NCI-H748 treated with DMSO at 0.1 percent for 48 hours (cell line): ENCODE measurements at places on chromosomes 2 and 18.
A peak's percentile ranks its signal among the peaks of the same experiment; 100 is the strongest.

DNA sequence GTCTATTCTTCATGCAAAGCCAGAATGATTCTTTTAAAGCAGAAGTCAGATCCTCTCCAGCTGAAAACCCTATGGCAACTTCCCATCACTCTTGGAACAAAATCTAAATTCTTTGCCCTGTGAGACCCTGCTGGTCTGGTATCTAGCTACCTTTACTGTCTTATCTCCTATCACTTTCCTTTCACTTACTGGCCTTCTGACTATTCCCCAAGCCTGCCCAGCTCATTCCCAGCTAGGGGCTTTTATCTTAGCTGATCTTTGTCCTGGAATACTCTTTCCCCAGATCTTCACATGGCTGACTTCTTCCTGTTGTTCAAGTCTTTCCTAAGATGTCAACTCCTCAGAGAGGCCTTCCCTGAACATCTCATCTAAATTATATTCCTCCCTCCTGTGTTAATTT lies 63.6 kb downstream of the GREB1L start:
- DNase-seq, result no peak

GRCh38 chr2:163711258-163711657 lies 24.6 kb downstream of the FIGN start:
- DNase-seq, result no peak

GRCh38 chr2:113867571-113867970 lies 22.3 kb upstream of the ACTR3 start:
- DNase-seq, result peak; percentile 52

GRCh38 chr2:43224571-43225092 lies 1.8 kb downstream of the ZFP36L2 start:
- no peak for DNase-seq

- no peak for DNase-seq
These were observed 136.7 kb upstream of the SPHKAP start for GRCh38 chr2:228318218-228318617.

DNA sequence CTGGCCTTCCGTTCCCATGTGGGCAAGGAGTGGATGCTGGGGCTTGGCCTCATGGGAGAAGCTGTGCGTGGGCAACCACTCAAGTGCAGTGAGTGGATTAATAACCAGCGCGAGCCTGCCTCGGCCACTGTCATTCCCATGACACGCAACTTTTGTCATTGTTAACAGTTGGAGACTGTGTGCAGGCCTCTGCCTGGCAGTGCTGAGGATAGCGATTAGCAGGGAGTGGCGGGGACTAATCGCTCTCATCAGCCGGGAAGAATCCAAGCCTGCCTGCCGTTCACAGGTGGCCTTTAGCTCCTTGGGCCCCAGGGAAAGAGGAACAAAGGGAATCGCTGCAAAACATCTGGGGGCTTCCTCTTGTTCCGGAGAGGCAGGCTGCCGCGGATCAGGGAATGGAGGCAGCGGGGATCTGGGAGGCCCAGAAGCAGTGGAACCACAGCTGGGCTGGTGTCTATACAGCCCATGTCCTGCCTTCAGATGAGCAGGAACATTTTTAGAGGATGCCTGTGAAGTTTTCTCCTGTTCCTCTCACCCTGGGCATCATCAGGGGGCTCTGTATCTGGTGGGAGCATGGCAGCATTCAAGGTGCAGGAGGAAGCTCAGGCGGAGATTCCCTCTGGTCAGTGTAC lies 53.8 kb downstream of the CTIF start:
- DNase-seq, result no peak

DNA sequence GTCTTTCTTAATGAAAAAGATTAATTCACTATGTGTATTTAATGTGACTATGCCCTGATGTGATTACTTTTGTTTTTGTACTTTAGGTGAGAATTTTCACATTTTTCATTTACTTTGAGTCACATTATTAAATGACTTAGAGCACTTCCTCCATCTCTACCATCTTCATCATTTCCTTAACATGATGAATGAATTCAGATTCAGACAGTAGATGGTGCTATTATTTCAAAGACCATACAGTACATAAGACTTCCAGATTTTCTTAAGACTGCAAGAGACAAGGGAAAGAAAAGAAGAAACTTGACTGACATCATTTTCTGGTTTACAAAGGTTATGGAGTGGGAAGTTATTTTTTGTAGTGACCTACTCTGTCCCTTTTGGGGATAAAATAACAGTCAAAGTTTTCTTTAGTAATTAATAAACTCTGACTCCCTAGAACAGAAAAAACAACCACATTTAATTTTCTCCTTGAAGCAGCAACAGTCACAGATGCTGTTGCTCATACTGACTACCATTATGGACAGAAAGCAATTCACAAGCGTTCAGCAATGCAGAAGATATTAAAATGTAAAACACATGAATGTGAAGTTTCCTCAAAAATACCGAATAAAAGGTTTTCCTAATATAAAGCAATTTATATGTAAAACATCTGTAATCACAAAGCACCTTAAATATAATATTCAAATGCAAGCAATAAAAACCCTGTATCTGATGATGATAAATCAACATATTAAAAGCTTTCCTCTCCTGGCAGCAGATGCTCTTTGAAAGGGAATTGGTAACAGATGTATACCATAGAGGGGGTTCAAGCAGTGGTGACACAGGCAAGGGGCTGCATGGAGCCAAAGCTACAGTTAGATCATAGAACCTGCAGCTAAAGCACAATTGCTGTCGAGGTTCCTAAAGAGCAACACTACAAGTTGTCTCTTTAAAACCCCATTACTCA lies 1010.9 kb upstream of the NXPH2 start:
- DNase-seq, result peak; percentile 33

DNA sequence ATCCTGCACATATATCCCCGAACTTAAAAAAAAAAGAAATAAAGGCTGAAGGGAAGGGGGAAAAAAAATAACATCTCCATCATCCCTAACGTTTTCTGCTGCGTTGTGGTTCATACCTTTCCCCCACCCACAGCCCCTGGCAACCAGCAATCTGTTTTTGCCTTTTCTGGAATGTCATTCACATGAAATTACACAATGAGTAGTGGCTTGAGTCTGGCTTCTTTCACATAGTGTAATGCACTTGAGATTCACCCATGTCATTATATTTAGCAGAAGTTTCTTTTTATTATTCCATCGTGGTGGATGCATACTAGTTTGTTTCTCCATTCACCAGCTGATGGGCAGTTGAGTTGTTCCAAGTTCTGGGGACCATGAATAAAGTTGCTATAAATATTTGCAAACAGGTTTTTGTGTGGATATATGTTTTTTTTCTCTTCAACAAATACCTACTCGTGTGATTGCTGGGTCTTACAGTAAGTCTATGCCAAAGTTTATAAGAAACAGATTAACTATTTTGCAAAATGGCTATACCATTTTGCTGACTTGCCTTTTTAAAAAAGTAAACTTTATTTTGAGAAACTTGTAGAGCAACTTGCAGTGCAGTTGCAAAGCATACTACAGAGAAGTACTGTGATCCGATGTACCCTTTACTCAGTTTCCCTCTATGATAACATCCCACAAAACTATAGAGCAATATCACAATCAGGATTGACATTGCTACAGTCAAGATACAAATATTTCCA lies 322.5 kb downstream of the LPIN1 start:
- DNase-seq, result no peak

GRCh38 chr2:144496092-144496976 lies 23.6 kb downstream of the ZEB2 start:
- DNase-seq, result no peak

- DNase-seq, result no peak
These were observed 18.0 kb upstream of the FAP start for GRCh38 chr2:162261032-162261945.

DNA sequence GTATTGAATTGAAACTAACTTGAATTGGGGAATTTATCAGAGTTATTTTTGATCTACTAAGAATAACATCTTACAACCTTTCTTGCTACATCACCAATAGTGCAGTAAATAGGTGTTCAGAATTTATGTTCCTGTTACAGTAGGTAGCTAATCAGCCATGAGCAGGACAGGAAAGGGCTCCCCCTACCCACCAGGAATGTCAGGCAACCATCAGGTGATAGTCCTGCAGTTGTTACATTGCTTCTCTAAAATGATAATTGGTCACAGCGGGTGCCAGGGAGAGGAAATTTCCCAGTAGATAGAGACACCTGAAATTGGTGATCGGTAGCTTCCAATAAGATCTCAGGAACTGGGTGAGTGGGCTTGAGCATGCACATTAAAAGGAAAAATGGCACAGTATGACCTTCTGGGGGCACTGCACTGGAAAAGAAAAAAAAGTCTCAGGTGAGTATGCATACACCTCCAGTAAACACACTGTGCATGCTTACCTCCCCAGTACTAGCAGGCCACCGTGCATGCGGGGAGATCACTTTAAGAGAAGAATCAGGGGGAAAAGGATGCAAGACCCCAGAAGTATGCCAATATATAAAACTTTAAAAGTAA lies 1092.0 kb upstream of the LRRTM1 start:
- DNase-seq, result no peak

GRCh38 chr2:68046642-68047240 lies 16.1 kb downstream of the C1D start:
- no peak for DNase-seq

DNA sequence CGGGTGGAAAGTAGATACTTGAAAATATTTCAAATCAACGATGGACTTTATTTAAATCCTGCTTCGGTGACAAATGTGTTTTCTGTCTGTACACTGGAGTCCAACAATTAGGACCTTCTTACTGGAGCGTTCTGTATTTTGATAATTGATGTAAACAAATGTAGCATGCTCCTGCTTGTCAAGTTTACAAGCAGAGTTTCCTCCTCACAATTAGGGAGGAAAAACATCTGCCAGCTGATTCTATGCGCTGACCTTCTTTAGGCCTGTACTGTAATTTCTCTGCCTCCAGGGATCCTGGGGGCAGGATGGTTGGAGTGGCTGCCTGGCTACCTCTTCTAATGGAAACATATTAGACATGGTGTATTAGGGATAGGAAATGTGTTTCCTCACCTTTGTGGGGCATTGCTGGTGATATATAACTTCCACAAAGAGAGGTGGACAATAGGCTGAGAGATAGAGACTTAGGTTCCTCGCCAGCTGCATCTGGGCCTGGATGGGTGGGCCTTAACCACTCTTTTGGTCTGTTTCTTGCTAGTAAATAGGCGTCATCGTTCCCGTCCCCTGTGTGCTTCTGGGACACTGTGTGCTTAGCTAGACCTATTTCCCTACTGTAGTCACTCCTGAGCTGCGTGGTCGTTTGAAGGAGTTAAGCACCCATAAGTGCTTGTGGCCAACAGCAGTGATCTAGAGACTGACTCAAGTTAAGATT lies 19.3 kb downstream of the GATA6 start:
- DNase-seq, result no peak
